ENCODE measurements at places on chromosomes 2 and 18.

- no peak for DNase-seq
These were observed 35.7 kb downstream of the AMER3 start for GRCh38 chr2:130790804-130791616.

GRCh38 chr2:217383620-217384019 is 523.8 kb upstream of the TNP1 start:
- no peak for DNase-seq

DNA sequence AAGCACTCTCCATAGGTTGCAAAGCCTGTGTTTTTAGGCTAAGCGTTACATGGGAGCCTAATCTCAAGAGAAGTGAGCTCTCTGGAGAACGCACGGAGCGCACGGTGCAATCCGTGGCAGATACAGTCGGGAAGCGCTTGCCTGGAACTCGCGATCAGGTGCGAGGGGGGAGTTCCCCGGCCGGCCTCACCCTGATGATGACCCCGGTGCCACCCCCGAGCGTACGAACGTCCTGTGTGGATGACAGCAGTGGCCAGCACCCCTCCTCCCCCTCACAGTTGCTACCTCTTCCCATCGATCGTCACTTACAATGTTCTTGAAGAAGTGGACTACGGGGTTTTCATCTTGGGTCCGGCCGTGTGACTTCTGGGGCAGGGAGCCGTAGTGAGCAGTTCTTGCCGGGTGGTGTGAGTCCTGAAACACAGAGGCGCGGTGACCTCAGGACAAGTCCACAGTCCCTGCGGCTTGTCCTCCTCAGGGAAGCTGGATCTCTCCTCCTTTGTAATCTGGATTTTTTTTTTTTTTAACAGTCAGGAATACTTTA is 142.9 kb downstream of the MBP start:
- DNase-seq: no peak

DNA sequence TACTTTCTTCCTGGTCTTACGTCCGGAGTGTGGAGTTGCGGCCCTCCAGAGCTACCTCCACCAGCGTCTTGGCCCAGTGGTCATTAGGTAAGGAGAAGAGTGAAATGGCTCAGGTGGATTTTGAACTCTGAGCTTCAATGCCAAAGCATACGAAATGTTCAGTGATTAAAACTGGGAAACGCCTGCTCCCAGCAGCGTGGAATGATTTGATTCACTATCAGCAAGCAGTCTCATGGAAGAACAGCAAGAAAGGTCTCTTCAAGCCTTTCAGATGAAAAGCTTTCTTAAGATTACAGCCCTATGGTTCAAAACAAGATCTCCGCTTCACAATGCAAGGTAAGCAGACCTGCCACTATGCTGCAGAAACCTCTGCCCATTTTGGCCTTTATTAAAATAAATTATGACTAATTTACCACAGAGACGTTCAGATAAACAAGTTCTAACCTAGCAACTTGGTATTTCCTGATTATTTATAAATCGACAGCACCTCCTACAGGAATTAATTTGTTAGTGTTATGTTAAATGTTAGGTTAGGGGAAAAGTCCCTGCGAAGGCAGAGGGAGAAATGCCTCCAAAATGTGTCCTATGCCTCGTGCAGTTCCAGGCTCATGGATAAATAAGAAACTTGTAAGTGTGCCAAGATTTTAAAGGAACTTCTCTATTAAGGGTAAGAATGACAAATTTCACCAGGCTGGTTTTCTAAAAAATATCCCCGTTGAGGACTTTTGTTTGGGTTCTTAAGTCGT is 10.1 kb downstream of the SP9 start:
- DNase-seq: no peak

- no peak for DNase-seq
These were observed 27.6 kb downstream of the HK2 start for GRCh38 chr2:74861531-74861930.

DNA sequence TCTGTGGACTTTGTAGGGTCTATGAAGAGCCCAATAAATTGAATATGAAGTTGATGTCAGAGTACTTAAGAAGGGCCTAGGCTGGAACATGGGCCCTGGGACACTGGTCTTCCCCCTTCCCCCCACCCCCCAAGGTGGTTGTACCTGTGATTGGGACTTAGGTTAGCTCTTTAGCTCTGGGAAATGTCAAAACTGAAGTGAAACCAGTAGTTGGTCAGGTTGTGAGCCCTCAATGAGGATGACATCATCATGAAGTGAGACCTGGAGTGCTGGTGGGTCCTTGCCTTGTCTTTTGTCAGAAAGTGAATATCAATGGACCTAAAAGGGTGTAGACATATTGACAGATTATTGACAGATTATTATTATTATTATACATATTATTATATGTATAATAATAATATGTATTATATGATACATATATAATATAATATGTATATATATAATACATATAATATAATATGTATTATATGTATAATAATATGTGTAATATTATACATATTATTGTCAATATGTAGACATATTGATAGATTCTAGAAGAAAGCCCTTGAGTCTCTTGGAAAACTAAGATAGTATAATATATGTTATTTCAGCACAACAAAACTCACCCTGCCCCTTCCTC is 5.4 kb downstream of the MARS2 start:
- DNase-seq: no peak

Data from T-helper 22 cell (primary cell).